ENCODE measurements at places on chromosomes 6 and 20. TPM values are rescaled to one million over a fixed set of nuclear protein-coding genes. Genes with fewer than 3 reads are reported as not detected.

The COL21A1 gene
- 1.9 TPM for total RNA-seq

The PTCRA gene
- not detected for total RNA-seq

The TEAD3 gene
- 24.5 TPM for total RNA-seq

The CAP2 gene
- total RNA-seq = 2.7 TPM

The MLIP gene
- total RNA-seq = 0.42 TPM

The OR2H2 gene
- not detected for total RNA-seq

The GPX5 gene
- 0.17 TPM for total RNA-seq

The PCNA gene
- total RNA-seq = 59.0 TPM

The OR2B6 gene
- total RNA-seq = 0.47 TPM

The C2 gene
- 7.8 TPM for total RNA-seq

The SAPCD1 gene
- 1.7 TPM for total RNA-seq

The L3MBTL3 gene
- 9.8 TPM for total RNA-seq

DNA sequence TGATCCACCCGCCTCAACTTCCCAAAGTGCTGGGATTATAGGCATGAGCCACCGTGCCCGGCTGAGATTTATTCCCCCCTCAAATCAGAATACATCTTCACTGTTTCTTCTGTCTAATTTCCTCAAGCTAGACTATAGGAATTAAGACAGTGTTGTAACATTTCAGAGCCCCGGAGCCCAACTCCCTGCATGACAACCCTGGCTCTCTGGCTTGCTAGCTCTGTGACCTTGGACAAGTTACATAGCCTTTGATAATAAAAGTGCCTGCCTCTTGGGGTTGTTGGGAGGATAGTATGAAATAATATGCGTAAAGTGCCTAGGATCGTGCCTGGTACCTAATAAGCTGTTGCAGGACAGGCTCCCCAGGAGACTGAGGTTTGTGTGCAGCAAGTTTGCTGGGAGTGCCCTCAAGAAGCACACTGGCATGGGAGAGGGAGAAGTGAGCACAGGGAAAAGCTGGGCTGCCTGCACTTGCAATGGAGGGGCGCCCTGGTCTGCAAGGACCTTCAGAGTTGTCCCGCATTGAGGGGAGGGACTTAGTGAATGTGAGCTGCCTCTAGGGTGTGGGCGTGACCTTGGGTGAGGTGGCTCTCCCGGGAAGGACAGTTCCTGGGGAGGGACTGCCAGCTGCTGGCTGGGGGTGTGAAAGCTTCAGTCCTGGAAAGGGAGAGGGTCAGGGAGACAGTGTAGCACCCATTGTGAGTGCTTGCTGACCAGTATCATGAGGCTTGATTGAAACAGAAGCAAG lies 43.4 kb downstream of the TAF8 start:
- H3K27ac ChIP-seq = no peak overlapping the region
- H3K4me3 ChIP-seq = no peak overlapping the region
- H3K27me3 ChIP-seq = no peaks in the 10 kb centered on the region
- DNase-seq = peak; percentile 45
- no peaks in the 10 kb centered on the region for H3K36me3 ChIP-seq

DNA sequence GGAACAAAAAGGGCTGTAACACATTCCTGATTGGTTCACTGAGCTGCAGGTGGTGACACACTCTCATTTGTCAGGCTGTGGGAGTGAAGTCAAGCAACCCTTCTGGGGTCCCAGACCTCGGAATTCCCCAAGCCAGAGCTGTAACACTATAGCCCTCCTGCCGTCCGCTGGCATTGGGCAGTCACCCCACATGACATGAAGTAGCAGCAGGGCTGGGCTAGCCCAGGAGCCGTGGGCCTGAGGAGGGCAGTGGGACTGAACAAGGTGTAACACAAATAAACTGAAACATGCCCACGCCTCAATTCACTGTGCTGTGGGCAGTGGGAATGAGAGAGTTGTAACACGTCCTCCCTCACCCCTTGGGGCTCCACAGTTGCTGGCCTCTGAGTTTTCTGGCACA lies 689.1 kb upstream of the EYS start:
- DNase-seq = no peak
- H3K4me3 ChIP-seq = no peak overlapping the region

GRCh38 chr6:119636060-119636459 lies 286.5 kb upstream of the MAN1A1 start:
- H3K27ac ChIP-seq = no peak overlapping the region

- no peaks in the 10 kb centered on the region for H3K27me3 ChIP-seq
- no peaks in the 10 kb centered on the region for H3K4me1 ChIP-seq
- no peaks in the 10 kb centered on the region for H3K36me3 ChIP-seq
- DNase-seq = no peak
These were observed 13.9 kb downstream of the DEF6 start for GRCh38 chr6:35311390-35312075.

GRCh38 chr6:145903356-145904102 lies 60.6 kb downstream of the SHPRH start:
- no peak for DNase-seq
- no peaks in the 10 kb centered on the region for H3K27me3 ChIP-seq
- H3K36me3 ChIP-seq = no peaks in the 10 kb centered on the region
- no peak overlapping the region for H3K4me3 ChIP-seq

- H3K27me3 ChIP-seq = no peaks in the 10 kb centered on the region
- no peaks in the 10 kb centered on the region for H3K36me3 ChIP-seq
- H3K4me3 ChIP-seq = no peak overlapping the region
- no peak for DNase-seq
- H3K27ac ChIP-seq = no peak overlapping the region
These were observed 268.2 kb downstream of the SAMD5 start for GRCh38 chr6:147776631-147777213.

DNA sequence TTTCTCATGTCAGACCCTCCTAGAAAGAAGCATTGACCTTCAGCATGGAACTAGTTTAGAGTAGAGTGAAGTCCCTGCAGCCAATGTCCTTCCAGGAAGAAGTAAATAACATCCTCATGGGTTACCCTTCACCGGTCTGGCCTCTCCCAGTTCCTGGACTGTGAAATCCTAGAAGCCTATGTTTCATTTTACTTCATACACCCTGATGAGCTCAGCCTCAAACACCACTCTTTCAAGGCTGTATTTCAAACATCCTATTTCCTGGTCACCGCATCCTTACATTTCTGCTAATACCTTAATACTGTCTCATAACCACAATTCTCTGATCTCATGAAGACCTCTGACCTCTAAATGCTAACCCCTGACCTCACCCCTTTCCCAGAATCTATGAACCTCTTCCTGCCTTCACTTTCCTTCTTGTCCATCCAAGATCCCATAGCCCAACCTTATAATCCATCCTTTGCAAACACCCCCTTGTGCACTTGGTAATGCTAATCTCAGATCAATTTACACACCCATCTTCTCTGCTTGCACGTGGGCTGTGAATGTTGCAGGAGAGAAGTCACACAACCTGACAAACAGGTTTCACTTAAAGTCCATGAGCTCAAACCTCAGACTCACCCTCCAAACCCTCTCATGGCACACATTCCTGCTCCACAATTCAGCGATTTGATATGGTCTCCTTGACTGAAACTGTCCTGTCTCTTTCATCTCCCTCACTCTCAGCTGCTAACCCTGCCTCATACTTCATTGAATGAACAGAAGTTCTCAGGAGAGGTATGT lies 30.2 kb downstream of the SLC2A10 start:
- no peak for DNase-seq
- no peak overlapping the region for H3K27ac ChIP-seq
- no peaks in the 10 kb centered on the region for H3K4me1 ChIP-seq
- H3K36me3 ChIP-seq = no peaks in the 10 kb centered on the region

DNA sequence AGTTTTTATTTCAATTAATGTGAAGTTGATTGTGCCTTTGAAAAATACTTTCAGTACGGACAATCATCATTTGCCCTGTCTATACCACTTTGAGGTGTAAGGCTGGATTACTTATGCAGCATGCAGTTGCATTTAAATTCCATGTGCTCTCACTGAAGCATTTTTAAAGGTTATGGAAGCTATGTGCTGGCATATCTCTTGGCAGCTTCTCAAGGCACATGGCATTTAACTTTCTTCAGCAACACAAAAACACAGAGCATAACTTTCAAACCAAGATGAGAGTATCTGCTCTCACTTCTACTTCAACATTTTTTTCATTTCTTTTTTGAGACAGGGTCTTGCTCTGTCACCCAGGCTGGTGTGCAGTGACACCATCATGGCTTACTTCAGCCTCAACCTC lies 360.6 kb upstream of the RUNX2 start:
- DNase-seq = no peak
- H3K4me1 ChIP-seq = no peaks in the 10 kb centered on the region
- H3K36me3 ChIP-seq = no peaks in the 10 kb centered on the region

DNA sequence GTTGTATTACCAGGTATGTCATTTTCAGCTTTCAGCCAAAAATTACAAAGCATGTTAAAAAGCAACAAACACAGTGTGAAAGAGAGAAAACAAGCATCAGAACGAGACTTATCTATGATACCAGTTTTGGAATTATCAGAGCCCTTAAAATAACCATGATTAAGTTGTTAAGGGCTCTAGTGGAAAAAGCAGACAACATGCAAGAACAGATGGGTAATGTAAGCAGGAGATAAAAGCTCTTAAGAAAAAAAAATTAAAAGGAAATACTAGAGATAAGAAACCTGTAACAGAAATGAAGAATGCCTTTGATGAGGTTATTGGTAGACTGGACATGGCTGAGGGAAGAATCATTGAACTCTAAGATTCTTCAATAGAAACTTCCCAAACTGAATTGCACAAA lies 127.5 kb upstream of the SCGN start:
- no peaks in the 10 kb centered on the region for H3K27me3 ChIP-seq
- H3K27ac ChIP-seq = no peak overlapping the region
- no peaks in the 10 kb centered on the region for H3K4me1 ChIP-seq
- no peak for DNase-seq
- no peaks in the 10 kb centered on the region for H3K36me3 ChIP-seq

- no peak overlapping the region for H3K4me3 ChIP-seq
- H3K27me3 ChIP-seq = no peaks in the 10 kb centered on the region
- peaks cover 16% of the 10 kb centered on the region for H3K4me1 ChIP-seq
These were observed 16.2 kb upstream of the MRPS18A start for GRCh38 chr6:43703512-43704429.

DNA sequence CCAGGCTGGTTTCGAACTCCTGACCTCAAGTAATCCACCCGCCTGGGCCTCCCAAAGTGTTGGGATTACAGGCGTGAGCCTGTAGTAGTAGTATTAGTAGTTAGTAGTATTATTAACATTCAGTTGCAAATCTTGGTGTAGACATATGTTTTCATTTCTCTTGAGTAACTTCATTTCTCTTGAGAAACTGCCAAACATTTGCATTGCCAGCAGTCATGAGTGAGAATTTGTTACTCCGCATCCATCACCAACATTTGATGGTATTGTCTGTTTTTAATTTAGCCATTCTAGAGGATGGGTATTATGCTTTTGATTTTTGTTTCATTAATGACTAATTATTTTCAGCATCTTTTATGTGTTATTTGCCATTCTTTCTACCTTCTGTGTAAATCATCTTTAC lies 1.5 kb upstream of the ERVFRD-1 start:
- H3K4me3 ChIP-seq = no peak overlapping the region
- no peaks in the 10 kb centered on the region for H3K36me3 ChIP-seq
- no peaks in the 10 kb centered on the region for H3K4me1 ChIP-seq
- no peak for DNase-seq

DNA sequence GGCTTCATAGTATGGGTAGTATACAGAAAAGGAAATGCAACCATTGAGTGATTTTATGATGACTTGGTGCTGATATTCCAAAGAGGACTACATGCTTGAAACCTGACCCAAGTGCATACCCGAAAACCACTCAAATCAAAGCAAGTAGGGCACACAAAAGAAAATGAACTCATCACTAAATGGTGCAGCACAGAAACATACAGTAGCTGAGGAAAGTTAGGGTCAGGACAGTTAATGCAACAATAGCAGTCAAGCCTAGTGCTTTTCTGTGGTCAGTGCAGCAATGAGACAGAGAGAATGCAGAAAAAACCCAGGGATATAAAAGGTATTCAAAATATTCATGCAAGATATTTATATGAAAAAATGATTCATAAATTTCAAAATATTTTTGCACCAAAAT lies 711.1 kb downstream of the EPHA7 start:
- H3K4me1 ChIP-seq = no peaks in the 10 kb centered on the region
- H3K36me3 ChIP-seq = no peaks in the 10 kb centered on the region
- H3K4me3 ChIP-seq = no peak overlapping the region

DNA sequence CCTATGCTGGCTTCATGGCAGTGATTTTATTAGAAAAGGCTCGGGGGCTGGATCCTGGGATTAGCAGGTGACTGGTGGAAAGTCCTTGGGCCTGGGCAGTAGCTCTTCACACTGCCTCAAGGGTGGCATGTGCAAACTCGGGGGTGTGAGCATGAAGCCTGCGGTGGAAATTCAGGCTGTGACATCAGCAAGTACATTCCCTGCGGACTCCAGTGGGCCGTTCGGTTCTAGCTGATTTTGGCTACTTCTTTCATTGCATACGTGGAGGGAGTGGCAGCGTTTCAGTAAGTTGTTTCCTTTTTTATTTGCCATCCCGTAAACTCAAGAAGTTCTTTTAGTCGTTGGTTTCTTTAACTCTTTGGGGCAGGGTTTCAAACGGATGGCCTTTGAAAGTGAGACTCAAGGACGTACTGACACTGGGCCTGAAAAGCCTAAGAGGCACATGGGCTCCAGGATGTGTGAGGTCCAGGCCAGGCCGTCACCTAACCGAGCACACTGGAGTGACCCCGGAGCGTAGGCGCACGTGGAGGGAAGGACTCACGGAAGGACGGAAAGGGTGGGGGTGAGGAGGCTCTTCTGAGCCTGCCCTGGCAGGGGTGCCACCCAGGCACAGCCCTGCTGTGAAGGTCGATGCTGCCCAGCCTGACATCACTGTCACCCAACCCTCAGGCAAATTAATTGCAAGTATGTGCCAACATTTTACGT lies 104.0 kb upstream of the FRMD1 start:
- H3K27me3 ChIP-seq = no peaks in the 10 kb centered on the region
- no peaks in the 10 kb centered on the region for H3K4me1 ChIP-seq
- no peak overlapping the region for H3K4me3 ChIP-seq
- no peaks in the 10 kb centered on the region for H3K36me3 ChIP-seq
- DNase-seq = peak; percentile 13
- H3K27ac ChIP-seq = no peak overlapping the region

- DNase-seq = no peak
- no peaks in the 10 kb centered on the region for H3K4me1 ChIP-seq
- H3K27me3 ChIP-seq = no peaks in the 10 kb centered on the region
These were observed 63.7 kb downstream of the CTNNBL1 start for GRCh38 chr20:37757550-37757949.

DNA sequence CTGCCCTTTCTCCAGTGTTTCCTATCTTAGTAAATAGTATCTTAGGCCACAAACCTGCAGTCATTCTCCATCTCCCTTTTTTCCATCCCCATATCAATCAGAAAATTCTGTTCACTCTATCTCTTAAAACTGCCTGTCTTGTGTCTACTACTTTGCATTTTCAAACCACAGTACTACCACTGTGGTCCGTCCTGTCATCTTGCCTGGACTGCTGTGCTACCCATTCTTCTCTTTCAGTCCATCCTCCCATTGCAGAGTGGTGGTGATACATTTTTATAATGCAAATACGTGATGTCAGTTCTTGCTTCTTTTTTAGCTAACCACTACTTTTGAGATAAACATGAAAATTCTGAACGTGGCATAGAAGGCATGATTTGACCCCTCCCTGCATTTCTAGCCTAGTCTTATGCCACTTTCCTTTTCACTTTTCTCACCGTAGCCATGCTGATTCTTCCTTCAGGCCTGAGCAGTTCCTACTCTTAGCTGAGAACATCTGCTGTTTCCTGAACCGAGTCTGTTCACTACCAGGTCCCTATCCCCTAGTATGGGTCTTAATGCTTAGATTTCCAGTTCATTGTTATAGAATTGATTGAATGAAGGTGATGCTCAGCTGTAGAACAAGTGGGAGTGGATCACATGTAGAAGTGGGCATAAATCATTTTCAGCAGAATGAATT lies 13.8 kb downstream of the TBPL1 start:
- DNase-seq = no peak
- peaks cover 3% of the 10 kb centered on the region for H3K4me1 ChIP-seq
- no peaks in the 10 kb centered on the region for H3K27me3 ChIP-seq

- H3K4me1 ChIP-seq = no peaks in the 10 kb centered on the region
- DNase-seq = no peak
- no peaks in the 10 kb centered on the region for H3K36me3 ChIP-seq
- no peaks in the 10 kb centered on the region for H3K27me3 ChIP-seq
- no peak overlapping the region for H3K4me3 ChIP-seq
These were observed 124.8 kb downstream of the SH3BGRL2 start for GRCh38 chr6:79755967-79756366.
